ENCODE measurements at places on chromosomes 4 and X. TPM values are rescaled to one million over a fixed set of nuclear protein-coding genes. Genes with fewer than 3 reads are reported as not detected.

Gene RASSF6
- 0.54 TPM for total RNA-seq

GRCh38 chrX:45479196-45479834 lies 278.6 kb upstream of the DIPK2B start:
- no peak for ATAC-seq

DNA sequence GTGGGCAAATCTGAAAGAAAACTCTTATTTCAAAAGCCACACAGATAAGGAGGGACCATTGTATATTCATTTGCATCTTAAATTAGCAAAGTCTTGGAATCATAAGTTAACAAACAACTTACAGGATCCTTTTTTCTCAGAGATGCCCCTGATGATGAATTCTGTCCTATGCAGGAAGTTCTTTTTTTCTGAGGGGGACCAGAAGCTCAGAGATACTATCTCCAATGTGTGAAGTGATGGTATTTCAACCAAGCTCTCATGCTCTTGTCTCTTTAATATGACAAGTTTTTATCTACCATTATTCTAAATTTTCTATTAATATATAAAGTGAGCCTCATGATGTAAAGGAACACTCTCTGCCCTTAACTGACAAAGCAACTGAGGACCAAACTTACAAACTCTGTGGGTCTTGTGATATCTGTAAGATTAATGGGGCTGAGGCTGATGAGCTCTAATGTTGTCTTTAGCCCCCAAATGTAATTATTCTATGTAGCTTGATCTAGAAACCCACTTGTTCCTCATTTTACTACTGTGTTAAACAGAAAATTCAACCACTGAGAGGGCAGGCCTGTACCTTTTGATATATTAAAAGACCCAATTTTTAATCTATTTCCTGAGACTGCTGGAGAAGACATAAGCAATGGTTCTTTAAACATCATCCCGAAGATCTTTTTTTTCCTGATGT lies 27.0 kb downstream of the TEC start:
- ATAC-seq: no peak

- no peak for ATAC-seq
Observed at GRCh38 chrX:21911481-21911880, 29.0 kb upstream of the SMS start.

DNA sequence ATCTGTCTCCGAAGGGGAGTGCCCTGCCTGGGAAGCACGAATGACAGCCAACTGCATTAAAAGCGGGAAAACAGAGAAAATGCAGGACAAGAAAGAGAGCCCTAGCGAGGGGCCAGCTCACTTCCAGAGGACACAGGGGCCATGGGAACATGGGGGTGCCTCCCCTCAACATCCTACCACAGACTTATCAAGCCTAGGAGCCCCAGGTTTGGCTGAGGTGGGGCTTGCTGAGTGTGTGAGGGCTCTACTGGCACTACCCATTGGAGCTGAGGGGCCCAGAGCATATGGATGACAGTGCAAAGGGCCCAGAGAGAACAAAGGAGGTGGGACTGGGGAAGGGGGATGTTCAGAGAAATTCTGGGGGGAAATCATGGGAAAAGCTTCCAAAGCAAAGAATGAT lies 101.8 kb downstream of the PJA1 start:
- no peak for ATAC-seq

GRCh38 chr4:79979785-79980437 lies 93.1 kb downstream of the ANTXR2 start:
- ATAC-seq: no peak

Data from motor neuron (in vitro differentiated cells).